HS-5 (cell line): ENCODE measurements at places on chromosomes 11 and 22.

GRCh38 chr11:108970221-108970991 is 305.5 kb downstream of the DDX10 start:
- DNase-seq, result no peak

DNA sequence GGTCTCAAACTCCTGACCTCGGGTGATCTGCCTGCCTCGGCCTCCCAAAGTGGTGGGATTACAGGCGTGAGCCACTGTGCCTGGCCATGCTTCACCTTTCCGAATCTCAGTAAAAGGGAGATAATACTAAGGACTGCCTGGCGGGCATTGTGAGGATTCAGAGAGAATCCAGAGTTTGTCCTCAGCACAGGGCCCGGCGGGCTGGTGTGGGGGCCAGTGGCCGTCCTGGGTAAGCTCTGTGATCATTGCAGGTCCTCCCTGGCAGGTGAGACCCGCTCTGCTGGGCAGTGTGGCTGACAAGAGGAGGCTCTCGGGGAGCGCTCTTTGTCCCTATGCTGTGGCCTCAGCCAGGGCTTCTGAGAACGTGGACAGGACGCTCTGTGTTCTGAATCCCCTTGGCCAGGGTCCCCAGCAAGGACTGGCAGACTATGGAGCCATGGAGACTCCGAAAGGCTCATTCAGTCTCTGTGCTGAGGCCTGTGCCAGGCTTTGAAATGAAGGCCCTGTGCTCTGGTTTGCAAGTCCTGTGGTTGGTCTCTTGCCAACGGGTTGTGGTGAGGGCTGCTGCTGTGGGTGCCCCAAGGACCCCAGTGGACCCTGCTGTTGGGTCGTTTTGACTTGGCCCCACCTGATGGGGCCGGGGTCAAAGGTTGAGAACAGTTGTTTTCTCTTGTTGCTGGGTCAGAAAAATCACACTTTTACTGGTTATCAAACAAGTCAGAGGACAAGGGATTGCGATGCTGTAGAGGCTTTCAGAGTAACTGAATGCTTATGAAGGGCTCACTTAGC is 2.1 kb downstream of the TPCN2 start:
- DNase-seq, result no peak

DNA sequence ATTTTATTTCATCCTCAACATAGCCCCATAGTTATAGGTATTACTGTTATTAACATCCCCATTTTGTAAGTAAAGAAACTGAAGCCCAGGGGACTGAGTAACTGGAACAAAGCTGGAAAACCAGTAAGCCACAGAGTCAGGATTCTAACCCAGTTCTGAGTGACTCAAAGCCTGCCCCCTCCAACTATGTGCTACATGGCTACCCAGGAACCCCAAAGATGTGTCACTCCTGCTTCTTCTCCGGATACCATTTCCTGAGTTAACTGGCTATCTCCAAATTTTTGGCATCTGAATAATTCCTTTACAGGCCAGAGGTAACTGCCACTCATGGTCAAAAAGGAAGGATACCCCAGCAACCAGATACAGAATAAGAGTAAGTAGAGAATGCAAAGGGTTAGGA is 43.6 kb downstream of the TENM4 start:
- peak; percentile 25 for DNase-seq

- DNase-seq, result no peak
Observed at GRCh38 chr11:14259186-14259784, 99.7 kb downstream of the RRAS2 start.

GRCh38 chr11:82767123-82767522 is 33.5 kb upstream of the FAM181B start:
- no peak for DNase-seq

- no peak for DNase-seq
Observed at GRCh38 chr11:74681686-74682651, 49.3 kb downstream of the CHRDL2 start.

GRCh38 chr11:104093426-104094280 is 57.2 kb downstream of the DDI1 start:
- DNase-seq, result no peak

DNA sequence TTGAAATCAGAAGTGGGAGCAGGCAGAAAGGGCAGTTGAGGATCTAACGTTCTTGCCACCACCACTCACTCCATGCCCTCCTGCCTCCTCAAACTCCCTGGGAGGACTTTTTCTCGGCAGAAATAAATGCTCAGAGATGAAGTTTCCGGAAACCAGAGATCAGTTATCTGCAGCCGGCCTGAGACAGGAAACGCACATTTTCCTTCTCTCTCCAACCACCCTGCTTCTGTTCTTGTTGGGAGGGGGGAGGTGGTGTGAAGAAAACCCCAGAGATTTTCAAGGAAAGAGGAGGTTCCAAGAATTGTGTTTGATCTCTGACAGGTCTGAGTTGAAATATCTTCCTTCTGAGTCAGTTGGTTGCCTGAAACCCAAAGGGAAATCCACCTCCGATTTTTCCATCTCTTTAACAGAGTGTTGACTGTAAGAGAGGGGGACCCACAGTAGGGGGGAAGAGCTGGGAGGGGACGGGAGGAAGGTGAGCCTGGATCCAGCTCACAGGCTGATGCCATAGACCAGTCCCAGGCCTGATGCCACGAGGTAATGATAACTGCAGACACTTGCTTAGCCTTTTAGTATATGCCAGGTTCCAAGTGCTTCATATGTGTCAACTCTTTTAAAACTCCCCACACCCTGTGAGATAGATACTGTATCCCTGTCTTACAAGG is 100.8 kb downstream of the TRAF6 start:
- DNase-seq, result no peak

GRCh38 chr11:61266602-61267001 is 25.6 kb downstream of the PGA5 start:
- DNase-seq, result no peak

DNA sequence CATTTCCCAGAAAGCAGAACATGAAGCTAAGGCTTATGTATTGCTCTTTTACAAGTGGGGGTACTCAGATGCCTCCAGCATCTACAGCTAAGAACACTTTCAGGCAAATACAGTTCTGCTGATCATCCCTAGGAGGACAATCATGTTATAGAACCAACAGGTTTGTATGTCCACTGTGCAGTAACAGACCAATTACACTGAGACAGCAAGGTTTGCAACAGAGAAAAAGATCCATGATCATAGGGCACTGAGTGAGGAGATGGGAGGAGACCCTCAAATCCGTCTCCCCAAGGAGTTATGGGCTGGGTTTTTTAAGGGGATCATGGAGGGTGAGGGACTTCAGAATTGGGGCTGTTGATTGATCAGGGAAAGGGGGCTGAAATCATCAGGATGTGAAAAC is 39.1 kb upstream of the GRK3 start:
- DNase-seq, result no peak

- no peak for DNase-seq
Observed at GRCh38 chr11:8709002-8709672, 26.5 kb downstream of the RPL27A start.

GRCh38 chr11:113603277-113604059 is 102.6 kb downstream of the TMPRSS5 start:
- peak; percentile 16 for DNase-seq

GRCh38 chr22:31692186-31692886 is 30.3 kb upstream of the PISD start:
- peak; percentile 54 for DNase-seq

- no peak for DNase-seq
Observed at GRCh38 chr22:37925767-37926166, 19.7 kb downstream of the MICALL1 start.

DNA sequence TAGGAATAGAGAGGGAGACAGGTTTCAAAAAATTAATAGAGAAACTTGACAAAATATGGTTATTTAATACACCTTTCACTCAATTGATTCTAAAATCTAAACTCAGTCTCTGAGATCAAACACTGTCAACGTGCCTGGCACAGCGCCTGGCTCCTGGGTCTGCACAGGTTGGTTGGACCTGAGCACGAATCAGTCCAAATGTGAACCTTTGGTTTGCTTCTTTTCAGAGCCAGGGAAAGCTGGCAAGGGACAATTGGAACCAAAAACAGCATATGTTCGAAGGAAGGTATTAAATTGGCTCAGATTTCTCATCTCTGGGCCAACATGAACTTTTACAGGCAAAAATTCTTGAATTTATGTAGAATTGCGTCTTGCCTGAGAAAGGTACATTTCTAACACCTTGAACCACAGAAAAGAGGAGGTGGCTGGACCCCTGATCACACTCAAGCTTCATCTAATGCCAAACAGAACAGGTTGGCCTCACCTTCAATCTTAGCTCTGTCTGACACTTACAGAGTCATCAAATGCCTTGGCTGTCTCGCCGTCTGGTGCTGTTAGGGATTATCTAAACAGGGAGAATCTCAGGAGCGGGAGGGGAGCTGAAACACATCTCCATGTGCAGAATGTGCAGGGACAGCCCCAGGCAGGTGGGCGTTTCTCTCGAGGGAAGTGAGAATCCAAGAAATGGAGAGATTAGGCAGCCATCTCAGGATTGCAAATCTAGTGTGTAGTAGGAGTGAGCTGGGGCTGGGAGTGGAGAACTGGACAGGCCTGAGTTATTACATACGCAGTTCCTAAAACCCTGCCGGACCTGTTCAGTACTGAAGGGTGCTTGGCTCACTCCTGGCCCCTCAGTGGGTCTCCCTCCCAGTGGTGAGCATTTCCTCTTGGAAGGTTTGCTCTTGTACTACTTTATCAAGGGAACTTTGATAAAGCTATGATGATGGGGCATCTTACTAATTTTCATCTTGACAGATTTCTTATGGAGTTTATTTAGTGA is 442.2 kb upstream of the B3GAT1 start:
- no peak for DNase-seq

- DNase-seq, result no peak
Observed at GRCh38 chr11:115333121-115333520, 171.1 kb downstream of the CADM1 start.

DNA sequence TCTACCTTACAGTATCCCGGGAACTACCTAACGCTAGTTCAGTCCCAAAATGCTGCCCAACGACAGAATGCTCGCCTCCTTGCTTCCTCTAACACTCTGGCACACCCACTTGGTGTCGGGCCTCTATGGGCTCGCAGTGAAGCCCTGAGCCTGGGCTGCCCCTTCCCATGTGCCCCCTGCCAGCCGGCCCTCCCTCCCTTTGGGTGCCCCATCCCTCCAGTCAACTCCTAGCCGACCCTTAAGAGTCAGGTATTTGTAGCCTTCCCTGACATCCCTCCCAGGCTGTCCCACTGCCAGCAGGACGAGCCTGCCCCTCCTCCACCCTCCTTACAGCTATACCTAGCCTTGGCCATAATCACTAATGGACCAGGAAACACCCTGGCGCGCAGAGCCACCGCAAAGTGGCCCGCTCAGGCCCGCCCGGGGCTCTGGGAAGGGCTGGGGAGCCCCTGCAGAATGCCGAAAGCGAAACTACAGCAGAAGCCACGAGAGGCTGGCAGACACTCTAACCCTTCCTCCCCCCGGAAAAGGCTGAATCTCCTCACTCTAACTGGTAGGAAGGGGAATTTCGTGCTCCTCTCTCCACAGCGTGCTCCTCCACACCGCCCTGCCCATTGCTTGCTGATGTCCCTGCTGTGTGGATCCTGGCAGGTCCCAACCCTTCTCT is 8.2 kb downstream of the CBX7 start:
- DNase-seq, result no peak

DNA sequence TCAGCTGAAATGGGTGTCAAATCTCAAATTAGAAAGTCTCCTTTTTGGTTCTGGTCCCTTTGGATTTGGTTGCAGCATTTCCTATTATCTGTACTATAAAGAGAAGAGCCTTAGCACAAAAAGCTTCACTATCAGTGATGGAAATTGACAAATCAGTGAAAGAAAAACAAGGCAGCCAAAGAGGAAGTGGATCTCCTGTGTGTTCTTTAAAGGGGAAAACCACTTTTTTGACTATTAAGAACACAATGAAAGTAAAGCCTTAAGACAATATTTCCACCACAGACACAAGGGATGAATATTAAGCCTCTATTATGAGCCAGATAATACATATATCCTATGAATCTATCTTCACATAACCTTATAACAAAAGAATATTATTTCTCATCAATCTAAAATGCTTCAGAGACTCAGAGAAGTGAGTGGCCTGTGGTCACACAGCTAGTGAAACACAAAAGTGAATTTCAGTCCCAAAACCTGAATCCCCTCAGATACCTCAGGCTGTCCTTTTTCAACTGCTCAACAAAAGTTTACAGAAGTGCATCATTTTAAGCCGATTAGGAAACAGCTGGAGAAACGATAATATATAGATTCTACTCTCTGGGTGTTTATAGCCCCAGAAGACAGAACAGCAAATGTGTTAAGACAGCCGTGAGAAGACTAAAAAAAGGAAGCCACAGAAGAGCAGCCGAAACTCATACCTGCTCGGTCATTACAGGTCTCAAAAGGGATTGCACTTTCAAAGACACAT is 24.4 kb upstream of the FSHB start:
- DNase-seq, result no peak

GRCh38 chr11:36150986-36151385 is 138.2 kb downstream of the COMMD9 start:
- no peak for DNase-seq

GRCh38 chr11:5722622-5723021 is 13.6 kb upstream of the OR56B1 start:
- DNase-seq, result no peak

DNA sequence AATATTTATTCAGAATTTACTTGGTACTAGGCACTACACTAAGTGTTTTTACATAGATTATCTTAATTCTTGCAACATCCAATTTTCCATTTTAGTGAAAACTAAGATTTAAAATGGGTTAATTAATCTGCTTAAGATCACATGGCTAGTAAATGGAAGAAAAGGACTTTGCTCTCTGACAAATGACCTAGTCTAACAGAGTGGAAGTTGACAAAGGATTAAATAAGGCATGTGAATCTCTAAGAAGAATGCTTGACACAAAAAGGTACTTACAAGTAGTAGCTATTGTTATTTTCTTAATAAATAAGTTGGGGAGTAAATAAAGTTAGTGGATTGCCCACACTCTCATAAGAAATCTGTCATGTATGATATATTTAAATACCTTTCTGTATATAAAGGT is 584.8 kb downstream of the DLG2 start:
- DNase-seq, result no peak

- DNase-seq, result peak; percentile 75
Observed at GRCh38 chr11:95147364-95147905, 57.8 kb downstream of the ENDOD1 start.

GRCh38 chr11:111792955-111793500 is 26.8 kb upstream of the PPP2R1B start:
- DNase-seq, result no peak

GRCh38 chr11:67357831-67358670 is 4.7 kb upstream of the POLD4 start:
- no peak for DNase-seq

- peak; percentile 58 for DNase-seq
Observed at GRCh38 chr11:11731311-11732083, 109.7 kb upstream of the GALNT18 start.

GRCh38 chr22:46866591-46866990 is 104.1 kb downstream of the TBC1D22A start:
- peak; percentile 93 for DNase-seq

GRCh38 chr11:72353861-72354260 is 80.5 kb downstream of the CLPB start:
- DNase-seq, result no peak
